ENCODE measurements at places on chromosomes 6 and 20.

- DNase-seq, result no peak
Measured at GRCh38 chr6:90369651-90370050, 73.0 kb upstream of the BACH2 start.

DNA sequence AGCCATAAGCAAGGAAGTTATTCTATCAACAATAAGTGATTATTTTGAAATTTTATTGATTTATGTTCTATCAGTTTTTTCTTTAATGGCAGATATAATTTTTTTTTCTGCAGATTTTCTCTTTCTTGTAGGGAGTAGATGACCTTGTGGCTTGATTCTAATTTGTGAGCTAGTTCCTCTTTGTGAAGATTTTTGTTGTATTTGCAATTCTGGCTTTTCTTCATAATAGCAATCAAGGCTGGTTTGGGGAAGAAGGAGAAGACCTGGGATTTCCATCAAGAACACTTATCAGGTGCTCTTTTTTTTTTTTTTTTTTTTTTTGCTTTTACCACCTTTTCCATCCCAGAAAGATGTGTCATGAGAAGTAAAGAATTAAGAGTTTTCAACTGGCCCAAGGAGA, 324.2 kb upstream of the MAN1A1 start:
- no peak for DNase-seq

DNA sequence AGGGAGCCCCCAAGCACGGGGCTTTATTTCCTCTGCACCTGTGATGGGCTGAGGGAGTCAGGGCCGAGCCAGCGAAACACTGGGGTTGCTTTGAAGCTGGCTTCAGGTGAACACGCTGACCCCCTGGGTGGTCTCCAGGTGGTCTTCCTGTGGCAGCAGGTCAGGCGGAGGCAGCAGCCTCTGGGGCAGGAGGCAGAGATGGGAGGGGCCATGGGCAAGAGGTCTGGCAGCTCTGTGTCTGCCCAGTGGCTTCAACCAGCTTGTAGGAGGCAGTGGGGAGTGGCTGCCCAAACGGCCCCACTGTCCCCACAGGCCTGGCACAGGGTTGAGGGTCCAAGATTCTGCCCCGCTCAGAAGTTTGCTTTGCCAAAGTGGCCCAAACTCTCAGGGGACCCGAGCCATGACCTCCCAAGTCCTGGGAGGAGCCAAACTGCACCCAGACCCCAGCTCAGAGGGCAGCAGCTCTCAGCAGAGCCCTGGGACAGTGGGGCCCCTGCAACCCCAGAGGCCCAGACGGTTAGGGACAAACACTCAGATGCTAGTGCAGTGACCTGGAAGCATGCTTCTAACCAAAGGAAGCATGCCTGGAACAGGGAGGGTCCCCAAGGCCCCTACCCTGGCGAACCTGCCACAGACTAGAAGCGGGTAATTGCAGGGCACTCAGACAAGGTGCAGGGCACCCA, 15.3 kb downstream of the NTSR1 start:
- DNase-seq, result no peak

- DNase-seq, result no peak
Measured at GRCh38 chr6:44534291-44534690, 146.8 kb downstream of the CDC5L start.

DNA sequence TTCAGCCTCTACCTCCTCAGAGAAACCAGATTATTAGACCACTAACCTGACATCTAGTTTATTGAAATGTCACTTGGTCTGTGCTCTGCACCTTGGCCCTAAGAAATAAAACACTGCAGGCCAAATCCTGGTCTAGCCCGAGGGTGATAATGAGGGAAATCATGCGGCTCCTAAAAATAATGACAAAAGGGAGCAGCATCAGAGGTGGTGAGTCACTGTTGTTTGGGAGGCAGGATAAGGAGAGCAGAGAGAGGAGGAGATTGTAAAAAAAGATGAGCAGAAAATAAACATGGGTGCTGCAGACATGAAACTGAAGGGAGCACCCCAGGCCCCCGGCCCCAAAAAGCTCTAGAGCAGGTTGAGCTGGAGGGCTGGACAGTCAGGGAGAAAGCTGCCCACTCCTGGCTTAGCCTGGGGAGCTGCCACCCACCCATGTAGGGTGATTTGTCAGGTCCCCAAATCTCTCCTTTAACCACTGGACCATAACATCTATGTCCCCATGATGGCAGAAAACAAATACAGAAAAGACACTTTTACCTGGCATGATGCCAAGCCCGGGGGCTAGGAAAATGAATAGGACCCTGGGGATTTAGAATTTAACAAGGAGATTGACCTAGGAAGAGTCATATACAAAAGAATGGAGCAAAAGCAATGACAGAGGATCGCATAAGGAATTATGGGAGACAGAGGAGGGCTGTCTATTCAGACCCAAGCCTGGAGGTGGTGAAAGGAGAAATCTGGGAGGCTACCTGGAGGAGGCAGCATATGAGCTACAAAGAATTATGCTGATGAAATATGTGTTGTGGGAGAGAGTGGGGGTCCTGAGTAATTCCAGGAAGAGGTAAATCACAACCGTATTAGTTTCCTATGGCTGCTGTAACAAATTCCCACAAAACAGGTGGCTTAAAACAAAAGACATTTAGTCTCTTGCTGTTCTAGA, 103.7 kb downstream of the SNAP25 start:
- no peak for DNase-seq

DNA sequence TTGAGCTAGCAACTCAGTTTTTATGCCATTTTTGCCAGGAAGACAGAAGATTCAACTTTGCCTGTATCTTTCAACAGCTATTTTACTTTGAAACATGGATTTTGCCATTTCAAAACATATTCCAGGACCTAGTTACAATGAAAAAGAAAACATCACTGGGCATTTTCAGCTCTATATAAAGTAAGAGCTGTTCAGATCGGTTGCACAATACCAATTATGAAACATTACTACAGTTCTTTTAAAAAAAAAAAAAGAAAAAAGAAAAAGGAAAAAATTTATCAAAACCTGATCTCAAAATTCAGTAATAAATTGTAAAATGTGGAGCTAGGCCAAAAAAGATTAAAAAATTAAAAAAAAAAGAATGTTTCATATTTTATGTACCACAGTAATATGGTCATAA, 15.6 kb downstream of the BCLAF1 start:
- no peak for DNase-seq

GRCh38 chr6:76275746-76276145, 203.3 kb upstream of the IMPG1 start:
- no peak for DNase-seq

GRCh38 chr20:47305667-47306066, 50.8 kb downstream of the ZMYND8 start:
- DNase-seq, result no peak

DNA sequence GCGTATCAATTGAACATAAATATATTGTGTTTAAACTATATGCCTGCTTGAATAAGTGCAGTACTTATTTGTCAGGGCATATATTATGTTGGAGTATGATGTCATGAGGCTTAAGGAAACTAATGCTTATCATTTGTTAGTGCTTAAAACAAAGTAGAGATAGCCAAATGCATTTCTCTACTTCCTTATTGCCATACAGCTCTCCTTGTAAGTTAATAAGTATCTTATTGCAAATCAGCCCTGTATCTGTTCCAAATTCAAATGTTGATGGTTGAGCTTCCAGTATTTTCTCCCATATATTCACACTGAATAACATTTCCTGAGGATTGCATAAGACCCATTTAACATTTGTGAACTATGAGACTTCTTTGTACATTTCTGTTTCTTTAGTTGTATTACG, 57.8 kb downstream of the CARMIL1 start:
- no peak for DNase-seq

DNA sequence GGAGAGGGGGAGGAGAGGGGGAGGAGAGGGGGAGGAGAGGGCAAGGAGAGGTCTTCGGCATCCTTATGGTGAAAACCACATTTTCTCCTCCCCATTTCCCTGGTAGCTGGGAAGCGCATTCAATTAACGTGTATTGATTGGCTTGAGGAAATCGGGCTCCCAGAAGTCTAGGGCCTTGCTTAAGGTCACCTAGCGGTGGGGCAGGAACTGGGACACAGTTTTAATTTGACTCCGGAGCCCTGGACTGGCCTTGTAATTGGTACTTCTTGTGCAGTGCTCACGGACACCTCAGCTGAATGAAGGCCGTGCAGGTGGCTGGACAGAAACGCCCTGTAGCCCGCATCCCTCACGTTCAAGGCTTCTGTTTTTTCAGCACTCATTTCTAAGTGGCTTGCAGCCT, 42.8 kb downstream of the CTCFL start:
- DNase-seq, result no peak

DNA sequence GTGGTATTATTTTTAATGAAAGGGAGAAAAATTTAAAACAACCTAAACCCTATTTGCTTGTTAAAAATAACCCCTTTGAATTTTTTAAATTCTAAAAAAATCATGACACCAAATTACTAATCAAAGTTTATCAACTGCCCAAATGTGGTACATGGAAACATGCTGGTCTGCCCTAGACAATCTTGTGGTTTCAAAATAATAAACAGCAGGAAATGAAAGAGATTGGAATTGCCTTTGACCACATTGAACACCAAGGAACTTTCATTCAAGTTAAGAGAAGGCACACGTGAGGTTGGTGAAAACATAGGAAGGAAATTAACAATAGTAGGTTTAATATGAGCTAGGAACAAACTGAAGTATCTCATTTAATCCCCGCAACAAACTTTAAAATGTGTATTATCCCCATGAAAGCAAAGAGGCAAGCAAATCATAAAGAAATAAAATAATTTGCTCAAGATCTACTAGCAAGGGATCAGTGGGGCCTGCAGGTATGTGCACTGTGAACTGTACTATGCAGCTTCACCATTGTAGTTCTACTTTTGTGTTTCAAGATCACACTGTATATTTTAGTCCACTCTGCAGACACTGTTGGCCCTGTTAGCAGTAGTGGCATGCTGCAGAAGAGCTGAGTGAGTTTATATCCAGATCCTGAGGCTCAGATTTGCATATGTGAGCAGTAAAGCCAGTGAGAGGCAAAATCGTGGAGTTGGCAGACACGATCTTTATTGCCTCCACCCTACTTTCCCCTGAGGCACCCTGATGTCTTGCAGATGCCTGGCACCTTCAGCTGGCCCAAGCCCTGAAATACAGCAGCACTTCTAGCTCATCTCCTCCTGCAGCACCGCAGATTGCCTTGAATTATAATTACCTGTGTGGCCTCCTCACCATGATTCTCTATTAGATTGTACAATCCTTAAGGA, 157.8 kb upstream of the TENT5A start:
- DNase-seq, result no peak

GRCh38 chr6:137261761-137262160, 42.6 kb upstream of the IFNGR1 start:
- no peak for DNase-seq

GRCh38 chr6:152117156-152118133, 310.0 kb downstream of the ESR1 start:
- no peak for DNase-seq

DNA sequence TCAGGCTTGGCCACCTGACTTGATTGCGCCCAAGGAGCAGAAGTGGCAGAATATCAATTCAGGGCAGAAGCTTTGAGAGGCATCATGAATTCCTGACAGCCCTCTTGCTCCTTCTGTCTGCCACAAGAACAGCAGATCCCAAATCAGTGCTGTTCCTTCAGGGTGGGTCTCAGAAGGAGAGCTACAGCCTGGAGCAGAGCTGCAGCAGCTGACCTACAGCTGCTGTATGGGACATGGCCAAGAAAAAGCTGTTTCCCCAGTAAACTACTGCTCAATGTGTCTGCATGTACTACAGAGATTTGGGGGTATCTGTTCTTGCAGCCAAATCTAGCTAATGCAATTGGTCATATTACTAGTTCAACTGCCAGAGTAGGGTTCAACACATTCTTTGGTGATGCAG, 69.0 kb downstream of the SLC22A3 start:
- DNase-seq, result no peak

- no peak for DNase-seq
Measured at GRCh38 chr20:4111440-4112411, 96.4 kb upstream of the RNF24 start.

DNA sequence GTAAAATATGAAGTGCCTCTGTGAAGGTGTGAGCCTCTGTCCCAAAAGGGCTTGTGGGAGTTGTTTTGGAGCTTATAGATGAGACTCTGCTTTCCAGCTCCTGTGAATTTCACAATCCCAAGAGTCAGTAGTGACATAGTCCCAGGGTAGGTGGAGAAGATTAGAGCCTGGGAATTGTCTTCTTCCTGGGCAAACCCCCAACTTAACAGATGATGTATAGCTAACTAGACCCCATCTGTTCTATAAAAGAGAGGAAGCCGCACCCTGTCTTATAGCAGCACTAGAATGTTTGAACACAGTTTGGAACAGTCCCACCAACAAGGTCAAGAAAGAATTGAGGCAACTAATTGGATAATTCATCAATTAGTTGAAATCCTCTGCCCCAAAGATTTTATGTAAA, 294.7 kb downstream of the ZNF217 start:
- no peak for DNase-seq

DNA sequence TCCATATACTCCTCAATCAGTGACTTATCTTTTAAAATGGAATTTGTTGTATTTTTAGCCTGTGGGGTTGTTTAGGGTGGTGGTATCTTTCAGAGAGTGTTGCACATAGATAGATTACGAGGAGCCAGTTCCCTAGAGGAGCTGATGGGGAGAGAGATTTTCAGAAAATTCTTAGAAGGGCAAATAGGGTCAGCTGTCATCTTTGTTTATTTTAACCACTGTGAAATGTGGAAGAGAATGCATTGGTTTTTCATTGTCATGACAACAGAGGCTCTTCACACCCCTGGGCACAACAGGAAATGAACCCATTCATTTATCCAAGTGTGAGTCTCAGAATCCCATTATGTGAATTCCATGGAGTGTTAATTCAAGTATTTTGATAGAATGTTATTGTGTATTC, 188.4 kb downstream of the JARID2 start:
- DNase-seq, result no peak

DNA sequence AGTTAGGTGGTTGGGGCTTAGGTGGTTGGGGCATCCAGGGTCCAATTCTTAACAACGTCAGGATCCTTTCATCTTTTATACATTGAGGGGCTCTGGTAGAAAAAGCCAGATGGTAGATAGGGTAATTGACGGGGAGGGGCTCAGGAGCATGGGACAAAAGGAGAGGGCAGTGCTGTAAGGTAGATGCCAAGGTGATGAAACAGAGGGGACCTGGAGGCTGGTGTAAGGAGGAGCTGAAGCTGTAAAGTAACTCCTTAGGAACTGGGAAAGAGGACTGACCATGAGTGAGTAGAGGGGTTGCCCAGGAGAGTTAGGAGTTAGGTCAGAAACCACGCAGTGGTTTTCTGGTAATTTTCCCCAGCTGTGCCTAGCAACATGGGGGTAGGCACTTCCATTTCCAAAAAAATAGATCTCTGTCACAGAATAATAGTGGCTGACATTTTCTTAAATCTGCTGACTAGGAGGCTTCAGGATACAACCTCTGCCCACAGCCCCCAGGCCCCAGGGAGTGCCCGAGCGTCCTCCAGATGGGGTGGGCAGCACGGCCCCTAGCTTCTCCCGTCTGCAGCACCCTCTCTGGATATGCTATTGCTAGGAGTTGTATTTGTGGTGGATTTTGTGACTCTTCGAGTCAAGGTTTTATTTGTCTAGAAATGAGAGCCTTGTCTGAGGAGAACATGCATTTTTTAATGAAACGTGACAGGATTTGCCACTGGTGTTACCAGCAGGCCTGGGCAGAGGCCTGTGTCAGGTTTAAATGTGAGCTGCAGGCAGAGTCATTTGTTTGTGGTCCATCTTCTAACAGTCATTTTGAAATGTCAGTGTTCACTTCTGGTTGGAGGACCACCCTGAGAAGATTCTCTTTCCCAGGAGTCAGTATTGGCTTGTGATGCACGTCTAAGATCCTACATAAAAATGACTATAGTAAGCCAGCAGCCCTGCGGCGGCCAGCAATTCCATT, 44.6 kb downstream of the TULP4 start:
- DNase-seq, result no peak
